EH (cell line): ENCODE measurements at places on chromosomes 7 and 10.

DNA sequence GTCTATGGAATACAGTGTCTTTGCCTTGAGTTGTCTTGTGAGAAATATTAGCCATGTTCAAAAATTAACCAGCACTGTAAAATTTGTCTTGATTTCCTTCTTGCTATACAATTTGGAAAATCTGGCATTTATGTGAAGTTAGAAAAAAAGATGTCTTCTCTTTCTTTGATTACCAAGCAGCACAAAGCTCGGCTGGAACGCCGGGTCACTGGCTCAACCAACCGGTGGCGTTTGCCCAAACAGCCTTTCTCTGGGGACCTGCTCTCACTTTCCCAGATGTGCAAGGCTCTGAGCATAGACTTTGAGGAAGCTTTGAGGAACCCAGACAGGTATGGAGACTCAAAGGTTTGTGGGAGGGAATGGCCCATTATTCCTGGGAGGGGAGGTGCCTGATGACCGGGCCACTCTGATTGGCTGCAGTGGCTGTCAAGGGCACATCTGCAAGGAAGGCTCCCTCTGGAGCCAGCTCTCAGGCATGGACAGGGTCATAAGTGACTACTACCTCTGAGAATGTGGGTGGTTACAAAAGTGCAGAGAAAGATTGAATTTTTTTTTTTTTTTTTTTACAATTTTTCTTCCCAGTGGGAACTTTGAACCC lies 5.6 kb downstream of the BTBD16 start:
- DNase-seq, result peak; percentile 83

GRCh38 chr7:28502408-28502807 lies 90.1 kb downstream of the CREB5 start:
- no peak for DNase-seq

GRCh38 chr7:132066761-132067171 lies 509.5 kb downstream of the PLXNA4 start:
- peak; percentile 64 for DNase-seq

GRCh38 chr7:132112657-132113056 lies 463.6 kb downstream of the PLXNA4 start:
- DNase-seq, result no peak

DNA sequence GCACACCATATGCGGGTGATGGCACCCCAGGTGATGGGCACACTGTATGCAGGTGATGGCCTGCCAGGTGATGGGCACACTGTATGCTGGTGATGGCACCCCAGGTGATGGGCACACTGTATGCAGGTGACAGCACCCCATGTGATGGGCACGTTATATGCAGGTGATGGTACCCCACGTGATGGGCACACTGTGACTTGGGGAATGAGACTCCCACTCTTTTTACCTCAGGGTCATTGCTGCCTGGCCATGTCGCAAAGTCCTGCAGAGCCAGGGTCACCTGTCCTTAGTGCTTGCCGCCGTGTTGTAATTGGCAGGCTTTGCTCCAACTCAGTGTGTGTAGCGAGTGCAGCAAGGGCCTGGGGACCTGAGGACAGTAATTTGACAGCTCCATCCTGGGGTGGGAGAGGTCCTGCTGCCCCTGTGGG lies 7.6 kb upstream of the CCDC201 start:
- DNase-seq, result no peak
